ENCODE measurements at places on chromosomes 3 and 15. TPM values are rescaled to one million over a fixed set of nuclear protein-coding genes. Genes with fewer than 3 reads are reported as not detected.

EPHA3 gene
- total RNA-seq: 0.12 TPM

HGD gene
- total RNA-seq: 0.67 TPM

CPLX3 gene
- total RNA-seq: not detected

TMC3 gene
- total RNA-seq: not detected

TGM4 gene
- not detected for total RNA-seq

CKMT1A gene
- not detected for total RNA-seq

BLM gene
- total RNA-seq: 31.2 TPM

MFAP1 gene
- total RNA-seq: 26.1 TPM

AMIGO3 gene
- 0.19 TPM for total RNA-seq

CELSR3 gene
- 8.1 TPM for total RNA-seq

SLC4A7 gene
- total RNA-seq: 39.2 TPM

HEXA gene
- 114 TPM for total RNA-seq

EXD1 gene
- not detected for total RNA-seq

B3GALNT1 gene
- 6.5 TPM for total RNA-seq

DNAJB8 gene
- not detected for total RNA-seq

PFN2 gene
- 1.9 TPM for total RNA-seq

PODXL2 gene
- total RNA-seq: 2.5 TPM

PIF1 gene
- 41.6 TPM for total RNA-seq

FOXB1 gene
- 0.75 TPM for total RNA-seq

TTC14 gene
- 78.1 TPM for total RNA-seq

GRIP2 gene
- 0.07 TPM for total RNA-seq

CHRD gene
- not detected for total RNA-seq

C3orf22 gene
- total RNA-seq: not detected

FBXL2 gene
- total RNA-seq: not detected

SLC2A2 gene
- not detected for total RNA-seq

TNFAIP8L3 gene
- 0.28 TPM for total RNA-seq

POPDC2 gene
- total RNA-seq: 3.7 TPM
